Stimulated activated CD4-positive, alpha-beta T cell treated with anti-CD3 and anti-CD28 coated beads, Interleukin-1b, Interleukin-23, amount 100 ng/mL, for 1 hour (primary cell): ENCODE measurements at places on chromosomes 2 and 18.
A peak's percentile ranks its signal among the peaks of the same experiment; 100 is the strongest.

- no peak for DNase-seq
Measured at GRCh38 chr2:18005411-18005810, 126.9 kb downstream of the KCNS3 start.

GRCh38 chr2:20913491-20913890 lies 90.6 kb upstream of the LDAH start:
- DNase-seq = no peak

DNA sequence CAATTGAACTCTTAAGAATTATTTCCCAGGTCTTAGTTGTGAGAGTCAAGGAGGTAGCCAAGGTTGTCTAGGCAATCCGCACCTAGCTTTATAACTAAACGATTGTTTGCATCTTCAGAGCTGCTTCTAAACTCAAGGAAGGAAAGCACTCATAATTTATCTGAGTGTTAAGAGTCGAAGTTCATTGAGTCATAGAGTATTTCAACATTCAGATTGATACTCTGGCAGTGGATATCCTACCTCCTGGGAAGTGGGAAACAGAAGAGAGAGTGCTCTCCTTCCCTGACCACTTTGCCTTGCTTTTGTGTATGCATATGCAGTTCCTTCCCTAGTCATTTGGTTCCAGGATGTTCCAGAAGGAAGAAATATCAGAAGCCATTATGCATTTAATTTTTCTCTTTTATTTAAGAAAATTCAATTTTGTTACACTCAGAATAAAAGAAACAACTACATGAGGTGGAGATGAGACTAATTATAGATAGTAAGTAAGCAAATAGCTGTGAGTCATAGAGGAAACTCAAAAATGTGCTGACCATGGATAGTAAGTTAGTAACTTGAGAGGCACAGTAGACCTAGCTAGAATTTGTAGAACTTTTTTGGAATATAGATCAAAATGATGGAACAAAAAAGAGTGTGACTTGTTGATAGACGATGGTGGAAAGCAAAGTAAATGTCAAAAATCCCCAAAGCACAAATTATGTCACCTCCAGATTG lies 35.4 kb upstream of the FSHR start:
- no peak for DNase-seq

DNA sequence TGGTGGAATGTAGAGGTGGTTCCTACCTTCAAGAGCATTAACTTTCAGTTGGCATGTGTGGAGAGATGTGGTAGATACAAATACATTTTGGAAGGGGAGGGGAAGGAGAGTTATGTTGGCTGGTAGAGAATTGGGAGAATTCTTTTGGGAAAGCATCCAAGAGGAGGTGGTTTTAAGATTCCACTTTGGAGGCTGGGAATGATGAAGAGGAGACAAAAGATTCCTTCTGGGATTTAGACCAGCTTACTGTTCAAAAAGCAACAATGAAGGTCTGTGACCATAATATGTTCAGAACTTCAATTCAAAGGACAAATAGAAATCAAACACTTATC lies 120.8 kb upstream of the FOSL2 start:
- DNase-seq = no peak

DNA sequence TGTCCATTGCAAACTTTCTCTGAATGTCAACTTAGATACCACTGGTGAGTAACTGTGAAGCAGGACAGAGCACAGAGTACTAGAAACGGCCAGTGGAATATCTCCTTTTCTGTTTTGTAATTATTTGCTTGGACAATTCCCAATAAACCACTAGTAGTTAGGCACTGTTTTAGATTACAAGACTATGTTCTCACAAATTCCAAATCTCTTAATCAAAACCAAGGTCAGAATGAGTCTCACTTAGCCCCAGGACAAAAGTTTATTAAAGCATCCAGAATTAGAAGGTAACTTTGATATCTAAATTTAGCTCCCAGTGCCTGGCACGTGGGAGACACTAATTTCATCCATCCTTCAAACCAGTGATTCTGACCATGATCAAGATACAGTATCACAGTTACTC lies 89.0 kb downstream of the ZNF521 start:
- no peak for DNase-seq

- no peak for DNase-seq
Measured at GRCh38 chr2:54815148-54815539, 91.7 kb downstream of the EML6 start.

GRCh38 chr18:51807336-51807735 lies 532.7 kb upstream of the DCC start:
- no peak for DNase-seq

DNA sequence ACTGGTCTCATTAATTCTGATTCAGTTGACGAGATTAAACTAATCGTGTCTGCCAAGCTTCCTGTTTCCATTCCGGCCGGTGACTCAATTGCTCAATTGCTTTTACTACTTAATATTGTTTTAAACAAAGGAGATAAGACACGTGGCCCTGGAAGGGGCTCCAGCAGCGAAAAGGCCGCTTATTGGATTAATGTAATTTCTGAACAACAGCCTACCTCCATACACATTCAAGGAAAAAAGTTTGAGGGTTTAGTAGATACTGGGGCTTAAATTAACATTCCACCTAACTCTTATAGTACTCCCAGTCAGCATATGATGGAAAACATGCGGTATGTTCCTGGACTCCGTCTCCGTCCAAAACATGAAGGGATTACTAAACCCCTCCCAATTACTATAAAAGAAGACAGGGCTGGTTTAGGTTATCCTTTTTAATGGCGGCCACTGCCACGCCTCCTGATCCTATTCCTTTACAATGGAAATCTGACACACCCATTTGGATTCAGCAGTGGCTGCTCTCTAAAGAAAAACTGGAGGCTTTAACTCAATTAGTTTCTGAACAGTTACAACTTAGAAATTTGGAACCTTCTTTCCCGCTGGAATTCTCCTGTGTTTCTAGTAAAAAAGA lies 27.1 kb downstream of the VPS54 start:
- no peak for DNase-seq

GRCh38 chr2:24859968-24860600 lies 60.0 kb downstream of the ADCY3 start:
- no peak for DNase-seq

- DNase-seq = no peak
Measured at GRCh38 chr2:105373895-105374401, 24.9 kb downstream of the FHL2 start.

- no peak for DNase-seq
Measured at GRCh38 chr2:117486081-117486480, 328.4 kb upstream of the DDX18 start.

- no peak for DNase-seq
Measured at GRCh38 chr18:76982038-76982437, 150.5 kb downstream of the MBP start.

- DNase-seq = no peak
Measured at GRCh38 chr2:150109028-150109427, 378.4 kb downstream of the RND3 start.

- no peak for DNase-seq
Measured at GRCh38 chr2:20231159-20231558, 6.2 kb upstream of the SDC1 start.

- peak; percentile 30 for DNase-seq
Measured at GRCh38 chr2:65382776-65383357, 49.5 kb downstream of the SPRED2 start.

DNA sequence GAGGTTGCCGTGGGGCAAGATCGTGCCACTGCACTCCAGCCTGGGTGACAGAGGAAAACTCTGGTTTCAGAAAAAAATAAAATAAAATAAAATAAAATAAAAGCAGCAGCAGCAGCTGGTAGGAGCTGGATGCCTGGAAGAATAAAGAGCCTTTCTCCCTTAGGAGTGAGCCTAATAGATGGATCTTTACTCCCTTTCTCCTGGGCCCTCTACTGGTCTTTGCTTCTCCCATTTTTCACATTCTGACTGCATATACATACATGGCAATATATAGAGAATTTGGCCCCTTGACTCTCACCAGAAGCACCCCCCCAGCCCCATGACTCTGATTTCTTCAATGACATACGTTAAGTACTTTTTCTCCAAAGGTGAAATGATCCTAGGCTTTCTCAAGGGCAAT lies 9.8 kb upstream of the MALT1 start:
- DNase-seq = no peak

DNA sequence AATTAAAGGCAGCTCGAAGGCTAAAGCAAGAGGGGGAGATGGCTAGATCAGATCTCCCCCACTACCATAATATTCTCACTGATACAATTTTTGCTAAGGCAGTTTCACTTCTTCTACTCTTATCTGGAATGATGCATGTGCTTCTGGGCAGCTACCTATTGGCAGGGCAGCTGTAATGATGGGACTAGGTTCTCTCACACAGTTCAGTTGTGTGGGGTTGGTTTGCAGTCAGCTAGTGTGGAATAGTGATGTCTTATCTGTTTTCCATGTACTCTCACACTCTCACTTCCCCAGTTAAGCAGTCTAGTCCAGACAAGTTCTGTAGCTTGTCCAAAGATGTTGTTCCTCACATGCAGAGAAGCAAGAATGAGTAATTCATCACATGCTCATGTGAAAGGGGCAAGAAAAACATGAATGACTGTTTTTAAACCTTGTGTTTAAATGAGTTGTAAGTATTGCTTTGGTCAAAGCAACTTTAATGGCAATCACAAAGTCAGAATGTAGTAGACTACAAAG lies 836.1 kb downstream of the CBLN2 start:
- no peak for DNase-seq

DNA sequence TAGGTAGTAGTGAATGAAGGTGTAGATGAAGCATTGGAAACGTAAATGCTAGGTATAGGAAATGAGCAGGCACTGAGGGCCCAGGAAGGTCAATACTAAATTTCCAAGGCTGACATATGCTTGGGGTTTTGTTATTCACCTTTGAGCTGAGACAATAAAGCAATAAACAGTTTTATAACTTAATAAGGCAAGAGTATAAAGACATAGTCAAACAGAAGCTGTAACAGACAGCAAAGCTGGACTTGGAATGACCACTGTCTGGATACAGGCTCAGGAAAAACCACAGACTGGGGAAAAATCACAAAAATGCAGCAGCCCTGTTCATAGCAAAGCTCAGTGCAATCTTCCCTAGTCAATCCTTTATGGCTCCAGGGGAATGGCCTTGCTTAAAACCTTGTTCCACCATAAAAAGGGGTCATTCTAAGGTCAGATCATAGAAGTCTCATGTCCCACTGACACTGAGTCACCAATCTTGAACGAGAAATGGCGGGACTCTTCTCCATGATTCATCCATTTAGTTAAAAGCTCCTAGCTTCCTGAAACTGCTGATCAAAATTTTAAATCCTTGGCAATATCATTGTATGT lies 493.3 kb downstream of the CMPK2 start:
- DNase-seq = no peak

DNA sequence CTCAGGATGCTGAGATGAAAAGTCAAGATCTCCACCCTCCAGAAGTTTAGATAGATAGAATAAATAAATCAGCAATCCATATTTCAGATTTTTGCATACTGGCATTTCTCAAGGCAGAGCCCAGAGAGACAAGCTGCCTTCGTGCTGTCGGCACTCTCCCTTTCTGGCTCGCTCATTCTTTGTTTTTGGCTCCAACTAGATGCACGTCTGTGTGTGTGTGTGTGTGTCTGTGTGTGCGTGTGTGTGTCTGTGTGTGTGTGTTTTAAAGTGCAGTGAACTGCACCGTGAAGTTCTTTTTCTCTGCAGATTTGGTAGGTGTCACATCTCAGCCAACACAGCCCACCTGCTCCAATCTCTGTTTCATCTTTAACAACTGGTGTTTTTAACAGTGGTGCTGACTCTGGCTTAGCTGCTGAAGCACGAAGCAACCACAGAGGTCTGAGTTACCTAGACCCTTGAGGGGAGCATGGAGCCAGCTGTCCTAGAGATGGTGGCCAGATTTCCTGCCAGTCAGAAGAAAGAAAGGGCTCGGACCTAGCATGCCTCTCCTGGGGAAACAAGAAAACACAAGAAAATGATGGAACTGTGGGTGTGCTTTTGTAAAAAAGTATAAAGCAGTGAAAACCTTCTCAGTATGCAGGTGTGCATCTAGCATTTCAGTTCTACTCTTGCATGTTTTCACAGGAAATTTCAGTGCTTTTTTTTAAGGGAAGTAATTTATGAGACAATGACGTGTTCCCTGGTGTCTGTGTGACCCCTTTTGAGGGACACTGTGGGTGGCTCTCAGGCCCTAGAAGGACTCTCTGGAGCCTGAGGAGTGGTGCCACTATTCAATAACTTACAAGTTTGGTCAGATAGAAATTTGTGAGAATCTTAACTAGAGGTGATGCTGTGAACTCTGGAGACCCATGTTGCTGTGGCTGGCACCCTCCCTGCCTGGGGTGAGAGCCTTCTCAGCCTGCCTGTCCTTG lies 364.3 kb downstream of the RNF144A start:
- no peak for DNase-seq

DNA sequence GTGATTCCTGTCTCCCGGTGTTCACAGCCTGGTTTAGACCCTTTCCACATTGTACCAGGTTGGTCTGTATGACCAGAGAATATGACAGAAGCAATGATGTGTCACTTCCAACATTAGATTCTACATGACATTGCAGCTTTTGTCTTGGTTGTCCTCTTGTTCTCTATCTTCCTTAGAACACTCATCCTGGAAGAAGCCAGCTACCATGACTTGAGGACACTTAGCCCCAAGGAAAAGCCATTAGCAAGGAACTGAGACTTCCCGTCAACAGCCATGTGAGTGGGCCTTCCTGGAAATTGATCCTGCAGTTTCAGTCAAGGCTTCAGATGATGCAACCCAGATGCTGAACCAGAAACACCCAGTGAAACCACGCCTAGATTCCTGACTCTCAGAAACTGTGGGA lies 143.3 kb downstream of the MREG start:
- DNase-seq = no peak

- DNase-seq = no peak
Measured at GRCh38 chr2:60406192-60406591, 147.3 kb downstream of the BCL11A start.

GRCh38 chr18:3982541-3982940 lies 472.6 kb downstream of the DLGAP1 start:
- no peak for DNase-seq

DNA sequence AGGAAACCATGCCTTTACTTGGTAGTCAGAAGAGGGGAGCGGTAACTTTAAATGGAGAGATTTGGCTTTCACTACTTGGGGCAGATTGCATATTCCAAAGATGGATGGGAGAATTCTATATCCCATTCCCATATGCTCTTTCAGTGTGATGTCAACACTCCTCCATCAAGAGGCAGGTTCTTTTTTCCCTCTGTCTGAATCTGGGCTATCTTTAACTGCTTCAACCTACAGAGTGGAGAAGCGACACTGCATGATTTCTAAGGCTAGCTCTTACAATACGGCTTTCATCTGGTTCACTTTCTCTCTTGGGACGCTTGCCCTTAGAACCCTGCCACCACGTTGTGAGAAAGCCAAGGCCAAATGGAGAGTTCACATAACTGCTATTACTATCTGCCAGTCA lies 34.4 kb downstream of the SKA1 start:
- no peak for DNase-seq

DNA sequence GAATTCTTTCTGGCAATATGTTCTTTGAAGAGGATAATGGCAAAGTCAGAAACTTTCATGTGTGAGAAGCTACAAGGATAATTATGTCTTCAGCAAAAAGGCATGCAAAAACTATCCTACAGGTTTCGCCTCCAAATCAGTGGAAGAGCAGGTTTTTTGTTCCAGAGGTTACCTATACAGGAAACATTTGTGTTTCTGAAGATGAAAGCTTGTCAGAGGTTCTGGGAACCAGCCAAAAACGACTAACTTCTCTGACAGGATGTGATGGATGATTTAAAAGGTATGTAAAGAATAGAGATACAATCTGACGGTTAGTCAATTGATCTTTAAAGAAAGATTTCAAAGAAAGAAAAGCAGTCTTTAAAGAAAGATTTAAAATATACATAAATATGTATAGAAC lies 37.6 kb downstream of the RND3 start:
- no peak for DNase-seq
